ENCODE measurements at places on chromosomes 7 and 10.
A peak's percentile ranks its signal among the peaks of the same experiment; 100 is the strongest.

GRCh38 chr7:52955522-52955921, 79.9 kb upstream of the POM121L12 start:
- DNase-seq: no peak

- no peak for DNase-seq
Observed at GRCh38 chr7:97982647-97983046, 7.3 kb downstream of the OCM2 start.

DNA sequence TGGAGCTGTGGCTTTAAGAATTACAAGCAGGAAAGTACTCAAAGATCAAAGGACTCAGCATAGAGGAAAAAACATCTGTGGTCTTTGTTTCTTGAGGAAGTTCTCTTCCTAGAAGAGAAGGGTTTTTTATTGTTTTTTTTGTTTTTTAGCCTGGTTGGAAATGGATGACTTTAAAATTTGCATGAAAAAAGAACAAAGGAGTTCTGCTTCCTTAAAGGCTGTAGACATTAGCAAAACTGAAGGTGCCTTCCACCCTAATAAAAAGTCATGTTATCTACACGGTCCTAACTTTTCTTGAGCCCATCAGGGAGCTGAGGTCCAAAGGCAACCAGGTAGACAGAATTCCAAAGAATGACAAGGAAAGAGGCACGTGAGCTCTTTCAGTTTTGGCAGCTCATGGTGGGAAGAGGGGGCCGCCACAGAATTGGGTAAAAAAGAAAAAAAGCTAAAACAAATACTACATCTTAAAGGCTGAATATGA, 356.6 kb downstream of the SH2D4B start:
- DNase-seq: no peak

- no peak for DNase-seq
Observed at GRCh38 chr10:30705101-30705624, 75.6 kb upstream of the LYZL2 start.

- DNase-seq: peak; percentile 58
Observed at GRCh38 chr10:44070282-44070681, 314.6 kb downstream of the CXCL12 start.

DNA sequence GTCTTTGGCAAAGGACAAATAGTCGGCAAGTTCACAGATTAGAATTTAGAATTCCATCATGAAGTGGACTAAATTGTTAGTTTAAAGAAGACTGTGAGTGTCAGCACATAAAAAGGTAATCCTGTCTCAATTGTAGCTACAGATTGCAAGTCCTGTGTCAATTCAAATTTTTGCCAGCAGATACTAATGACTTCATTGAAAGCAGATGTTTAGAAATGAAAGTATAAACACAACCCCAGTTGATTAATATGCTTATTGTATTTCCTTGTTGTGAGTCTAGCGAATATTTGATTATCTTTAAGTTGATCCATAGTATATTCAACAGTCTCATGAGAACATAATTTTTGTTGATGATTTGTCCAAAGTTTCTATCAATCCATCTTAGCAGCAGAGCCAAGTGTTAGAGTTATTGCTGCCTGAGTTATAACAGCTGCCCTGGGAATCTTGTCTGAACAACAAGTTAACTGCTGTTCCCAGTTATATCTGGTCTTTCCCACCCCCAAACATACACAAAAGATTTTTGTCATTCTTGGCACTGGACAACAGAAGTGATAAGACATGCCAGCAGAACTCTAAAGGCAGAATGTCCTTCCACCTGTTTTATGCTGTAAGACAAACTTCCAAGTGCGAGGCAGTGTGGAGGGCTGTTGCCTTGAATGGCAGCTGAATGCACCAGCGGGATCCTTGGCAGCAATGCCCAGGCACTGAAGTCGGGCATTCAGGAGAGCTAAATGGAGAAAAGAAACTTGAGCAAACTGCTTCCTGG, 21.3 kb upstream of the HERPUD2 start:
- DNase-seq: peak; percentile 81

GRCh38 chr7:35780070-35780469, 20.8 kb upstream of the SEPTIN7 start:
- no peak for DNase-seq

GRCh38 chr10:108721874-108722273, 1201.4 kb downstream of the XPNPEP1 start:
- no peak for DNase-seq

DNA sequence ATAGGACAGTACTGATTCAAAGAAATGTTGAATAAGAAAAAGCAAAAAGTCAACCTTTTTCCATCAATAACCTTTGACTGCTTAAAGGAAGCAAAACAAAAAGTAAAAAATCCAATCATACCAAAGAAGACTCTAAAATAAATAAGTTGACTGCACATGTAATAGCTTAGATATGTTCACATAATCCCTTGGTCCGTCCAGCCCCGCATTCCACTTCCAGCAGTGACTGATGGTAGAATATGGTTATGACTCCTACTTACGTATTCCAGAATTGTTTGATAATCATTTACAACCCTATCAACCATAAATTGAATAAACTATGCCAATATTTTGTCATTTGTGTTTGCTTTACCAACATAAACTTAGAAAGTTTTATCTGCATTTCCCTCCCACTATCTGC, 77.9 kb downstream of the CTNNA3 start:
- DNase-seq: no peak

- no peak for DNase-seq
Observed at GRCh38 chr10:132469197-132469884, 68.2 kb upstream of the INPP5A start.

GRCh38 chr10:118818621-118819221, 64.0 kb upstream of the CACUL1 start:
- DNase-seq: no peak

- no peak for DNase-seq
Observed at GRCh38 chr10:5723692-5724091, 39.1 kb downstream of the TASOR2 start.

DNA sequence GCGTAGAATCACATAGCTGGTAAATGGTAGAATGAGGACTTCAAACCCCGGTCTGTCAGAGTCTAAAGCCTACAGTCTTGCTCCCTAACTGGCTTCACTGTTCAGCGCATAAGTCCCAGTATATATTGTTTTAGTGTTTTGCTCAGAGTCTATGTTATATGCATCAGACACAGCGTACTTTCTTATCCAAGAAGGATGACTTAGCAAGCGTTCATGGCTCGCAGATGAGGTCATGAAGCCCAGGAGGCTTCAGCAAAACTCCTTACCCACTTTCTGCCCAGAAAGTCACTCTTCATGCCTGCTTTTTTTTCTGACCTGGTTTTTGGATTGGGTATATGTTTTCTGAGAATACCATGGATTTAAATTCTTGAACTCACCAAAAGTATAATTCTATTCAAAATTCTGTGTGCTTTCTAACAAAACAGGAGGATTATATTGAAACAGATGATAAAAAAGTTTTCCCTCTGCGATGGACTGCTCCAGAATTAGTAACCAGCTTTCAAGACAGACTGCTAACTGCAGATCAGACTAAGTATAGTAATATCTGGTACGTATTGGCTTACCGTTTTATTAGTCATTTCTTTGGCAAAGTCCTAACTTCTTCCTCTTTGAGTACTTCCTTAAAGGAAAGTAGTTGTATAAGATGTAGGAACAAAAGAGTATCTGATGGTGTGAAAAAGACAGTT, 24.6 kb upstream of the BHLHA15 start:
- no peak for DNase-seq

DNA sequence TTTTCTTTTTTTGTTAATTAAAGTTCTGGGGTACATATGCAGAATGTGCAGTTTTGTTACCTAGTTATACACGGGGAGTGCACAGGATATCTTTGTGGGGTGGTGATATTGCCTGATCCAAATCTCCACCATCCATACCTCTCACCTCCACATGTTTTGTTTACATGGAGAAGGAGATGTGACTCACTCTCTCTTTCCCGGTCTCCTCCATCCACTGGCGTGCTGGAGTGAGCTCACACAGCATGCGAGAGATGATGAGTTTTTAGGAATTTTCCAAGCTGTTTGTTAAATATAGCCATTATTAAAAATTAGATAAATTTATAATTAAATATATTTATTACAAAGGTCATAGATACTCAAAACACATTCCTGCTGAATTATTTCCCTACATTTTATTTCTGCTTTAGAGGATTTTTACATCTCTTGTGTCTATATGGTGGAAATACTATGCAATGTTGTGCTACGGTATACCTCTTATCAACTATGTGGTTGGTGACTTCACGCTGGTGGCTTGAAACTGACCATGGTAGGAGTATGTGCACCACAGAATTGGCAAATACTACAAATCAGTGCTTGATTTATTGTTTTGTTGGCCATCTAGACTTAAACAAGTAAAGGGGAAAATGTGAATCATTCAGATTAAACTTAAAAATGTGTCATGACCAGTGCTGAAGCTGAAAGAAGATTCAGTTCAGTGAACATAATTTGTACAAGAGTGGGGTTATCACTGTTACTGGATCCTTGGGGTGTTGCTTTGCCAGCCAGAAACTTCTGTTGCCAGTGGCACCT, 107.9 kb upstream of the FAM180A start:
- no peak for DNase-seq
